Hematopoietic multipotent progenitor cell treated with erythropoietin and hydrocortisone succinate and interleukin-3 and kit ligand, for 4 days (in vitro differentiated cells): ENCODE measurements at places on chromosomes 4 and X.

DNA sequence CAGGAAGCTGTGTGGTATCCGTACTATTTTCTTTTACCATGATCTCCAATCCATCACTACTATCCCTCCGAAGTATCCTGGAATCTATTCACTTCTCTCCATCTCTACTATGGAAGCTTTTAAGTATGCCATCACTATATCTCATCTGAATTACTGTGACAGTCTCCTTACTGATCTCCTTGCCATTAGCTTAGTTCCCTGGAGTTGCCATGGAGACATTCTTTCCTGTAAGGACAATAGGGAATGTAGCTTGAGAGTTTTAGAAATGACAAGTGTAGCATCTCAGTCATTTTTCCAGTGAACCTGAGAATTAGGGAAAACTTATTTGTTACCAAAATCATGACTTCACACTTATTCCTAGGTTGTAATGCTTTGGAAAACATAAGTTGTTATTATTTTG, 86.3 kb downstream of the HPGD start:
- DNase-seq: no peak

DNA sequence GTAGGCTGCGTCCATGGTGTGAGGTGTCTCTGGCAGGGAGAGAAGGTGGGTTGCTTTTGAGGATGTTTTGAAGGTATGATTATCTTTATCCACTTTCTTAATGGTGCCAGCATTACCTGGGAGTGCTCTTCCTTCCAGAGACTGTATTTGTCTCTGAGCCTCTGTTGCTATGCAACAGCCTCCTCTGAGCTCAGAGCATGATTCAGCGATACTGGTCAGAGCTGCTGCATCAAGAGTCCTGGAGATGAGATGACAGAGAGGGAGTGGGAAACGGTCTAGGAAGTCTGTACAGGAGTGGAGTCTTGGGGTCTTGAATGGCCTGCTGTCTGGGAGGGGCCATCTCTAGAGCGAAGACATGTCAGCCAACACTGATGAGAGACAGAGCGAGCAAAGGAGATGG, 104.4 kb upstream of the RAB40AL start:
- DNase-seq: peak; percentile 8

DNA sequence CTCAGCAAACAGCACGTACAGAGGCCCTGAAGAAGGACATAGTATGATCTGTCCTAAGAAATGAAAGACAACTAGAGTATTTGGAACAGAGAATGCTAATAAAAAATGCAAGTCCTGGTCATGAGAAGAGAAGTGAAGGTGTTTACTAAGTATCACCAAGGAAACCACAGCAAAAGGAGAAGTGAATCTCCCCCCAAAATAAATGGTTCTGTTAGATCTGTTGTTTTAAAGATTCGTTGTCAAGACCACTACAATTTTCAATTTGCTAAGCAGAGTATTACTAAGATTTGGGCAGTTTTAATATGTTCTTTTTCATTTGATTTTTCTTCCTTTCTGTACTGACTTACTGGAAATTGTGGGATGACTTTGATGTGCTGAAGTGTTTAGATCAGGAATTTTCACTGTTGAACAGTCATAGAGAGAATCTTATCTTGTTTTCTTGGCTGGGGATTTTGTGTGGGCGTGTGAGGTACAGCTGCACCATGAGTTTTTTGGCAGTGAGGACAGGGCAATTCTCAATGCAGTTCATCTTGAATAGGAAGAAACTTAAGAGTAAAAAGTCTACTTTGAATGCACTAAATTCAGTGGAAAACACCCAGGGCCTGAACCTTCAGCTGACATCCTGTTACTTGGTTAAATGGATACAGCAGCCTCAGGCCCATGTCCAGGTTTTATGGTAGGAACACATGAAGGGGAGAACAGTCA, 132.2 kb downstream of the STIM2 start:
- DNase-seq: peak; percentile 70

DNA sequence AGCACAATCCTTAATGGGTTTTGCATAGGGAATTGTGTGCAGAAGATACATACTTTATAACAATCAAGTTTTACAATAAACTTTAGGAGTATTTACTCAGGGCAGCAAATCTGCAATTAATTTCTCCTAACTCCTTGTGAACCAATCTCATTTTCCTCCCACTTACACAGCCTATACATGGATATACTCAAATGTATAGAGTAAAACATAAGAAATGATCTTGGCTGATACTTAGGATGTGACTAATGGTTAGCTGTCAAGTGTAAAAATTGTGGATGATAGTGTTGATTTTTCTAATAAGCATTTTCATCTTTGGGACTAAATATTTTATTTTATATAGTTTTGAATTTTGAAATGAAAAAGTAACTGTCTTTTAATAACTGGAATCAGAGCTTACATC, 759.6 kb downstream of the GRID2 start:
- no peak for DNase-seq

- DNase-seq: no peak
Observed at GRCh38 chrX:40806513-40807220, 71.3 kb upstream of the MED14 start.

DNA sequence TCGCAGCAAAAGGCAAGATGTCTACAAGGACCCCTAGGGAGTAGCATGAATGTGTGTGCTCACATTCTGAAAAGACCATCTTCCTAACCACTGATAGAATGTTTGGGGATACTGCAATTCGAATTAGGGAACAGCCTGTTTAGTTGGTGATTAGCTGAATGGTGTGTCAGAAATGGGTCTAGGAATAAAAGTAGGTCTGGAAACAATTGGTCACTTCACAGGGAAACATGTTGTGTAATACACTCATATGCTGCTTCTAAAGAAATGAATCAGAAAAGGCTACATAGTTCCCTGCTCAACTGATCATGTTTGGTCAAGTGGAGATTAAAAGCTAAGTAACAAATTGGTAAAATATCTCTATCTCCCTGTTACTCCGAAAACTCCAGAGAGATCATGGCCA, 2362.4 kb upstream of the TENM3 start:
- DNase-seq: no peak

DNA sequence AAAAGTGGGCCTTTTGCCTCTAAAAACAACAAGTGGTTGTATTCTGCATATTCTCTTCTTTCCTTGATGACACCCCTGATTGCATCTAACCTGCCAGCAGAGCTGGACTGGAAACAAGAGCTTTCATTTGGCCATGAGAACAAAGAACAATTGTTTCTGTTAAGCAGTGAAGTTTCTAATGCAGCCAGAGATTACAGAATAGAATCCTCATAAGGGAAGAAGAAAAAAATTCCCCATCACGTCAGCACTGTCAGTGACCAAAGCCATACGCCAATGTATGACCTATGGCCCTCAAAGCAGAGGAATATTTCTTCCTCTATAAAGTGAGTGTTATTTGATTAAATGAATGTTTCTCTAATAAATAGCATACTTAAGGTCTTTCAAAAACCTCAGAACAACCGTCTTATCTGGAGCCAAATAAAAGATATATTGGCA, 529.1 kb upstream of the INTU start:
- DNase-seq: no peak

DNA sequence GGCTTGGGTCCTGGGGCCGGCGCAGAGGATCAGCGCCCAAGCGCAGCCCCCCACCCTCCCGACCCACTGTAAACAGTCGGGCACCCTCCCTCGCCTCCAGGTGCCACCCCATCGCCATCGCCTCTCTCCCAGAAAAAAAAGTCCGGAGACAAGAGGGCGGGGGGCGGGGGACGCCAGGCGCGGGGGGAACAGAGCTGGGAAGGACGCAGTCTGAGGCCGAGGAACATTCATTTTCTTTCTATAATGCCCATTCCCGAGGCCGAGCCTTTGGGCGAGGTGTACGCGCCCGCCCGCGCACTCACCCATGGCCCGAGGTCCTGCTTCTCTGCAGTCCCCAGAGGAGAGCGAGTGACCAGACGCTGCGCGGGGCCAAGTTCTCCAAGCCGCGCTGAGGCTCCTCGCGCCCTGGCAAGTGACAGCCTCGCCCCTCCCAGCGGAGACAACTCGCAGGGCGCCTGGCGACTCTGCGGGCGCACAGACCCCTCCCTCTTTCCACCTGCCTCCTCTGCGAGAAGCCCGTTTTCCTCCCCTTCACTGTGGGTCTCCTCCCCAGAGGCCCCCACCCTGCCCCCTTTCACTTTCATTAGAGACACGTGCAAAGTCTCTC, 63.5 kb upstream of the WDR17 start:
- DNase-seq: peak; percentile 48

DNA sequence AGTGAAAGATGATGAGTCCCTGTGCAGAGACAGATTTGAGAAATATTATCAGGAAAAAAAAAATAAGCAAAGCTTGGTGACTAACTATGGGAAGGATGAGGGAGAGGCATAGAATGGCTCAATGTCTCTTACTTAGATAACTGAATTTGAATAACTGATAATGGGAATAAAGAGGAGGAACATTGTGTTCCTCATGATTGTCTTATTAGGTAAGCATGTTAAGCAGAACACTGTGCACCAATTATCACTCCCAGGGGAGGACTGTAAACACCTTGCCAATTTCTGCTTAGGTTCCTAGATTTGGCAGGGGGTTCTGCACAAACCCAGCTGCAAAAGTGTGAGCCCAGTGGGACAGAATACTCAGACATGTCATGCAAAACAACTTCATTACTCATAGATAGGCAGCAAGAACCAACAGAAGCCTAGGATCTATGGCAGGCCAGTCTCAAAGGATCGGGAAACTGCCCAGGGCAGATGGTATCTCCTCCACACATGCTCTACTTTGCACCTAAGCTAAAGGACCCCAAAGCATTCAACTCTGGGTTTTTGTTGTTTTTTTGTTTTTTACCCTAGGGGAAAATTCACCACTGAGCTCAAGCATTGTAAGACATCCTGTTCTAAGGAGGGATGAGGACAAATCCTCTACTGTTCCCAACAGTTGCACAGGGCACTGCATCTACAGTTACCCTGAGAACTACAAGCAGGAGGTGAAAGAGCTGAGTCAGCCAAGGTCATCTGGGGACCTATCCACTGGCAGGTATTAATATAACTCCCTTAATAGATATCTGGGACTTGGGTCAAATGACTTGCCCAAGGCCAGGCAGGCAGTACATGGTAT, 907.0 kb downstream of the RAPGEF2 start:
- no peak for DNase-seq

DNA sequence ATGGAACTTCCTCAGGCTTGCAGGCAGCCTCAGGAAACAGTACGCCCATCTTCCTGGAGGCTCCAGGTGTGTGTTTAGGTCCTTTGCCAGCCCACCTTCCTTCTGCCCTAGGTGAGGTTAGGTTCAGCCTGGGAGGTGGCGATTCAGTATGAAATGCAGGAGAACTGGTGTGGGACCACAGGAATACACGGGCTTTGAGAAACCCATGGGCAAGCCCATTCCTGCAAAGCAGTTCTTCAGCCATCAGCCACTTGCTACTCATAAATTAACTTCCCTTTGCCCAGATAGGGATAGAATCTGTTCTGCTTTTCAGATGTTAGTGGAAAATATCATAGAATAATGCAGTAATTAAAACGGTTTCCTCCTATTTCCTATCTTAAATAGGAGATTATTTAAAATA, 32.2 kb downstream of the TBC1D14 start:
- DNase-seq: peak; percentile 22

DNA sequence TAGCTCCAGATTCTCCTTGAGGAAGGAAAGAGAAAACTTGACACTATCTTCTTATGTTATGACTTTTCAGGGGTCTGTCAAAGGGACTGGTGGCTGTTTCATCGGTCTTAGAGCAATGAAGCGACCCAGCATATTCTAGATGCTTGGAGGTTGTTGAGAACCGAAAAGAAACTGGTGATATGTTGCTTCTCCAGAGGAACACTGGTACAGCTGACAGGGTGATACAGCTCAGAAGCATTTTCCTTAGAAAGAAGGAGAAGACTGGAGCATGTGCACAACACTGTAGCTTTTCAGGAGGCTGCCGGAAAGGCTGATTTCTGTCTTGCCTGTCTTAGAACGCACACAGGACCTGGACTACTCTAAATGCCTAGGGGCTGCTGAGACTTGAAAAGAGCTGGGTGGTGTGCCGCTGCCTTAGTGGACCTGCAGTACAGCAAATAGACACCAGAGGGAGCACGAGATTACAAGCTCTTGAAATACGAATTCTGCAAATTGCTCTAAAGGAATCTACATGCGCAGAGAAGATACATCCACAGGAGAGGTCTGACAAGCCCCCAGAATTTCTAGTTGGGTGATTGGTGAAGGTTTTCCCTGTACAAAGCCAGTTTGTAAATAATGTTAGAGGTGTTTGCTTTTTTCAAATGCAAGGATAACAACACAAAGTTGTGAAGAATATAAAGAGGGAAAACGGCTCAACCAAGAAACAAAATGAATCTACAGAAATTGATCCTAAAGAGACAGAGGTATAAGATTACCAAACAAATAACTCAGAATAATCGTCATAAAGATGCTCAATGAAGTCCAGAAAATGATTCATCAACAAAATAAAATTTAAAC, 223.1 kb upstream of the DMD start:
- peak; percentile 53 for DNase-seq

GRCh38 chr4:151785484-151786157, 24.8 kb upstream of the GATB start:
- no peak for DNase-seq

DNA sequence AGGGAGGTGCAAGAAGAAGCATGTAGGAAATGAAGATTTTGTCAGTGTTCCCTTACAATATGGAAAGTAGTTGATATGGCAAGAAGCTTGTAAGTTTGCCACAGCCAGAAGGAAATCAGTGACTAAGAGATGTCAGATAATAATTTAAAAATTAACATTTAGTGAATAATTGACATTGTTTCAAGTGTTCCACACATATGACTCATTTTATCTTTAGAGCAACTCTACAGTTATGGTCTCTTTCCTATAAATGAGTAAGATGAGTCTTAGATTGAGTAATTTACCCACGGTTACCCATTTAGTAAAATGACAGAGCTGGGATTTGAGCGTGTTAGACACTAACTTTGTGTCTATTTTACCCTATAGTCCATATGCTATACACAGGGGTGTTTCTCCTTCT, 300.3 kb upstream of the IRS4 start:
- no peak for DNase-seq

DNA sequence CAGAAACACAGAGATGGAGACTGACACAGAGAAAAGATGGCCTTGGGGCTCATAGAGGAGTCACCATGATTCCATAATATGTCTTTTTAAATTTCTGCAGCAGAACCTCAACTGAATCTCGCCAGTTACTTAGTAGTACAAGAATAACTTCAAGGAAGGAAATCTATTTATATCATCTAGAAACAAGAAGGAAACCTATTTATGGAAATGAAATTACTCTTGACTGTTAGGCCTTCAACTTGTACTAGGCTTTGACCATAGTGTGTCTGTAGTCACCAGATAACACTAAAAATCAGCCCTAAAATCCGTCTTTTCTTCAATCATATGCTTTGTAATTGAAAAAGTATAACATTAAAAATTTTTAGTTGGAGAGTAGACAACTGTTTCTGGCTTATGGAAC, 740.4 kb downstream of the TRIML1 start:
- peak; percentile 12 for DNase-seq
